ENCODE measurements at places on chromosomes 4 and X.

DNA sequence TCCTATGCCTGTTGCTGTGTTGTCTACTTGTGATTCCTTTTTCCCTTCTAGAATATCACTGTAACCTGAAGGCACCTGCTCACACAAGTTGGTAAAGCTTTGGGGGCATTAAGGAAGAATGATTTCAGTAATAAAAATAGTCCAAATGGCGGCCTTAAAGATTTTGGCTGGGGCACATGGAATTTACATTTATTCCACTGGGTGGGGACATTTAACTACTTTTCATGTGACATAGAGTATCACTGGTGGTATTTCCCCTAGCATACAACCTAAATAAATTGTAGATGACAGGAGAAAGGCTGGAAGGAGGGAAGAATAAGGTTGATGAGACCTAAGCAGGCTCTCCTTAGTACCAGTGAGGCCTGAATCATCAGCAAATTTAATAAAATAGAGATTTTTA, 121.8 kb upstream of the EDA2R start:
- DNase-seq: no peak

GRCh38 chr4:153764601-153765368, 5.0 kb upstream of the RNF175 start:
- no peak for DNase-seq

- DNase-seq: no peak
These were observed 52.7 kb upstream of the FTHL17 start for GRCh38 chrX:31124536-31124935.

DNA sequence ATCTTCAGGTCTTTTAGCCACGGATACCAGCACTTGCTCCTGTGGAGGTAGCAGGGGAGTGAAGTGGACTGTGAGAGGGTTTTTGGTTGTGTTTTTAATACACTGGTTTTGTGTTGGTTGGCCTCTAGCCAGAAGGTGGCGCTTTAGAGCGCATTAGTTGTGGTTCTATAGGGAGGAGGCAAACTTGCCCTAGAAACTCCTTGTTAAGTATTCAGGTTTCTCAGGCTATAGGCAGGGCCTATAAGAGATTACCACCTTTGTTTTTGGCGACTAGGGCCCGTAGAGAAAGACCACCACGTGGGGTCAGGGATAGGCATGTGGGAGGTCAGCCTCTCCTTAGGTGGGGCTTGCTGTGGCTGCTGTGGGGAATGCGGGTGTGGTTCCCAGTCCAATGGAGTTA, 221.6 kb upstream of the SPANXN4 start:
- no peak for DNase-seq

DNA sequence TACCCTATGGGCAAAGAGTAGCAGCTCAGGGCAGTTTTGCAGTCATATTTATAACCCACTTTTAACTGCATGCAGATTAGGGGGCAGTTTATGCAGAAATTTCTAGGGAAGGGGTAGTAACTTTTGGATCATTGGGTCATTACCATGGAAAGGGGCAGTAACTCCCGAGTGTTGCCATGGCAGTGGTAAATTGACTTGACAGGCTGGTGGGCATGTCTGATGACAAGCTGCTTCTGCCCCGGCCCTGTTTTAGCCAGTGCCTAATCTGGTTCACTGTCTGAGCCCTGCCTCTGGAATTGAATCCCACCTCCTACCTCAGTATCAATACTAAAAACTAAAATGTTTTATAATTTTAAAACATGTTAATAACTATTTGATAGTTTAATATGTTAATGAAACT, 362.1 kb upstream of the ATOH1 start:
- no peak for DNase-seq

DNA sequence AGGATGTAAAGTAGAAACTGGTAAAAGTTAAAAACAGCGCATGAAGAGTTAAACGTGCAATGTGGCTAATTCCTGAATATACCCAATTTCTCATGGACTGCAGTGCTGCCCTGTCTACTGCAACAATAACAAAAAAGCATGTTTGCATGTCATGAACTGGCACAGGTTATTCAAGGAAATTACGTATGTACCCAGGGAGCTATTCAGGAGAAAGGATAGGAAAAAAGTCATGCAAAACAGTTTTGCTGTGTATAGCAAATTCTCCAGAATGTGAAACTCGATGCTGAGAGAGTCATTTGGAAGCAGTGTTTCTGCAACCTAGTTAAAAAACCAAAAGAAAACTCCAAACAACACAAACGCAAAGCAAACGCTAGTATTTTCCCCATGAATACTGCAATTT, 381.5 kb upstream of the PRKX start:
- DNase-seq: no peak

DNA sequence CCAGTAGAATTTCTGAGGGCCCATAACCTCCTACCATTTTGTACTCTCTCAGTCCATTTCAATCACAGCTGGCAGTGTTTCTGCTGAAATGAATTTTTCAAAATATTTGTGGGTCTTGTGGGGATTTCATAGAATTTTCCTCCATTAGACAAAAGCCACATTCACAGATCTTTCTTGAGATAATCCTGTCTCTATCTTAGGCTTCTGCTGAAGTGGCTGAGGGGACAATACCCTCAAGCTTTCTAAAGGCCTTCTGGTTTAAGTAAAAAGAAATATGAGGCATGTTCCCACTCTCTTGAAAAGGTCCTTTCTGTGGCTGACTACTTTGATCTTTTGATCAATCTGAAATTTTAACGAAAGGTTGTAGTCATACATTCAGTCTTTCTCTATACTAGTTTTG, 1930.0 kb upstream of the AGA start:
- DNase-seq: no peak

DNA sequence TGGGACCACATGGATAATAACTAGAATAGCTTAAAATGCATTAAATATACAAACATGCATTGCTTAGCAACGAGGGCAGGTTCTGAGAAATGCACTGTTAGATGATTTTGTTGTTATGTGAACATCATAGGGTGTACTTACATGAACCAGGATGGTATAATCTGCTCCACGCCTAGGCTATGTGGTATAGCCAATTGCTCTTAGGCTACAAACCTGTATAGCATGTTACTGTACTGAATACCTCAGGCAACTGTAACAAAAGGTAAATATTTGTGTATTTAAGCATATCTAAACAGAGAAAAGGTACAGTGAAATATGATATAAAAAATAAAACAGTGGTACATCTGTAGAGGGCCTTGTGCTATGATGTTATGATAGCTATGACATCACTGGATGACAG, 169.2 kb upstream of the IL15 start:
- no peak for DNase-seq

GRCh38 chrX:80550722-80551121, 130.5 kb downstream of the TENT5D start:
- DNase-seq: no peak

DNA sequence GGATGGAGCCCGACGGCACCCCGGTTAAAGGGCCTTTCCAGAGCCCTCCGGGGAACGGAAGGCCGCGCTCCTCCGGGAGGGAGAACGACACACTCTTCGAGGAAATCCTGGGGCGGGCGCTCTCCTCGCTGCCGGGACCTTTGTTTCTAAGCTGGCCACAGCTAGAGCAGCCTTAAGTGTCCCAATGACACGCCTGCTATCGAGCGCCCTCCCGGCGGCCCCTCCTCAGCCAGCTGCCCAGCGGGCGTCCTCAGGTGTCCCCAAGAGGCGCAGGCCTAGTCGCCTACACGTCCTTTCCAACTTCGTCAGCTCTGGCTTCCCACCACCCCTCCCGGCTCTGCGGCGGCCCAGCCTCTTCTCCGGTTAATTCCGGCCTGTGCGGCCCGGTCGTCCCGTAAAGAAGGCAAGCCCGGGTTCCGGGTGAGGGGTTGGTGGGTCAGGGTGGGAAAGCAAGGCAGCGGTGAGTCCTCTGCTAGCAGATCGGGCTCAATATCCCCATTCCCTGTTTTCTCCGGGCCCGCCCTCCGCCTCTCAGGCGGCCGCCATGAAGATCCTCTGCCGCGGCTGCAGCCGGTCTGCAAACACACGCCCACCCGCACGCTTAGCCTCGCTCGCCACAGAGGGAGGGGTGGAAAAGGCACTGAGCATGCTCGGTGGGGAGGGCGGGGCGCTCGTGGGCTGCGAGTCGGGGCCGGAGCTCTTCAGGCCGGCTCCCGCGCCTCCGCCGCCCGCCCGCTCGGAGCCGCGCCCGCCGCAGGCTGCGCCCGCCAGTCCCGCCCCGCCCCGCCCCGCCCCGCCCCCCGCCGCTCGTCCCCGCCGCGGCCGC, at the start of gene RAP1GDS1:
Gene RAP1GDS1 (plus strand): TSS at position 806 of the 826 bp plus-strand sequence. CDS start 182 bp downstream, outside the sequence.
- peak; percentile 96 for DNase-seq

DNA sequence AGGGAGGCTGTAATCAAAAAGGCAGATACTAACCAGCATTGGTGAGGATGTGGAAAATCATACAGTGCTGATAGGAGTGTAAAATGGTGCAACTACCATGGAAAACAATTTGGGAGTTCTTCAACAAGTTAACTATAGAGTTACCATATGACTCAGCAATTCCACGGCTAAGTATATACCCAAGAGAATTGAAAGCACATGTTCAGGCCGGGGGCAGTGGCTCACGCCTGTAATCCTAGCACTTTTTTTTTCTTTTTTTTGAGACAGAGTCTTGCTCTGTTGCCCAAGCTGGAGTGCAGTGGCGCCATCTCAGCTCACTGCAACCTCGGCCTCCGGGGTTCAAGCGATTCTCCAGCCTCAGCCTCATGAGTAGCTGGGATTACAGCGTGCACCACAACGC, 15.0 kb upstream of the CD99L2 start:
- no peak for DNase-seq

DNA sequence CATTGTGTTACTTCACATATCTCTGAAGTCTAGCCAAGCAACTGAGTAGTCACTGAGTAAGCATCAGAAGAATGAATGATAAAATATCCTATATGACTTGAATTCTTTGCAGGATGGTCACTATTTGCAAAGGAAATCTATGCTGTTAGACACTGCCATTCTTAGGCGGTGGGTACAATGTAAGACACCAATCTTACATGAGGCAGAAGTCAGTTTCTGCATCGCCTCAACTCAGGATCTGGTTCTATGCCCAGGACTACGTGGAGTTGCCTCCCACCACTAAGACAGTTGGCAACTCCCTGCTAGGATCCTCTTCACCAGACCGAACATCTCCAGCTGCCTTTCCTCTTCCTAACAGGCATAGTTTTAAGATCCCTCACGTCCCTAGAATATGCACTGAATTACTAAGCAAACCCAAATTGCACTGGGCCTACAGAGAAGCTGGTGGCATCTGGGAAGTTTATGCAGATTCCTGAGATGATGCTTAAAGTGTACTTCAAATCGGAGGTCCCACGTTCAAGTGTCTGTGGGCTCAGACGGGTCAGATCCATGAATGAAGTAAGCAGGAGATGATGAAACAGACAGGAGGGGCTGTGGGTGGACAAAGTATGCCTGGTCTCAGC, 45.6 kb downstream of the SEL1L3 start:
- DNase-seq: no peak

DNA sequence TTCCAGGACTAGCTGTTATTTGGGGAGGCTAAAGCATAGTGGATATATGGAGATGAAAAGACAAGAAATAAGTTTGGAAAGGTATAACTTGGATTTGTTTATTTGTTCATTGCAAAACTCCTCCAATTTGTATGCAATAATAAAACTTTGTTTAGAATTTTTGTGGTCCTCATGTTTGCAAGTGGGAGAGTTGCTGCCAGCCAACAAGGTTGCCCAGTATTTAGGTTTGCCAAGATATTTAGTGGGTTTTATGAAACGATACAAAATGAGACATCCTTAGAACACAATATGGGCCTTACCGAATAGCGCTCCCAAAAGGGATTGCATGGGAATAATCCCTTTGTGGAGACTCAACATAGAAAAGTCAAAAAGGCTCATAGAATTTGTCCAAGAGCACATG, 162.1 kb downstream of the INPP4B start:
- no peak for DNase-seq

DNA sequence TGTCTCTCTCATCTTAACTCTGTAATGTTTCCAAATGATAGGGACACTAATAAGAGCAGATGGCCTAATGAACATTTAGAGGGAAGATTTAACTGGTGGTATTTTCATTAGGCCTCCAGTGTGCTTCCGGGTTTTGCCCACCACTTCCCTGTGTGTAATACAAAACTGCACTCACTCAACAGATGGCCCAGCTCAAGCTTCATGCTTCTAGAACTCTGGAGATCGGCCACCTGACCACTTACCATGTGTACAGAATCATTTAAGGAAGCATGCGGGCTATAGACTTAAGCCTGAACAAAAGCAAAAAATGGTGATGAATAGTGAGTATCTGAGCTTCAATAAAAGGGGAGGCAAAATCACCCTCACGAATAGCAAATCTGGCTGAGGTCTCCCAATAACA, 89.3 kb downstream of the SH2D1A start:
- no peak for DNase-seq

- DNase-seq: no peak
These were observed 48.7 kb upstream of the ABCG2 start for GRCh38 chr4:88207171-88207570.

DNA sequence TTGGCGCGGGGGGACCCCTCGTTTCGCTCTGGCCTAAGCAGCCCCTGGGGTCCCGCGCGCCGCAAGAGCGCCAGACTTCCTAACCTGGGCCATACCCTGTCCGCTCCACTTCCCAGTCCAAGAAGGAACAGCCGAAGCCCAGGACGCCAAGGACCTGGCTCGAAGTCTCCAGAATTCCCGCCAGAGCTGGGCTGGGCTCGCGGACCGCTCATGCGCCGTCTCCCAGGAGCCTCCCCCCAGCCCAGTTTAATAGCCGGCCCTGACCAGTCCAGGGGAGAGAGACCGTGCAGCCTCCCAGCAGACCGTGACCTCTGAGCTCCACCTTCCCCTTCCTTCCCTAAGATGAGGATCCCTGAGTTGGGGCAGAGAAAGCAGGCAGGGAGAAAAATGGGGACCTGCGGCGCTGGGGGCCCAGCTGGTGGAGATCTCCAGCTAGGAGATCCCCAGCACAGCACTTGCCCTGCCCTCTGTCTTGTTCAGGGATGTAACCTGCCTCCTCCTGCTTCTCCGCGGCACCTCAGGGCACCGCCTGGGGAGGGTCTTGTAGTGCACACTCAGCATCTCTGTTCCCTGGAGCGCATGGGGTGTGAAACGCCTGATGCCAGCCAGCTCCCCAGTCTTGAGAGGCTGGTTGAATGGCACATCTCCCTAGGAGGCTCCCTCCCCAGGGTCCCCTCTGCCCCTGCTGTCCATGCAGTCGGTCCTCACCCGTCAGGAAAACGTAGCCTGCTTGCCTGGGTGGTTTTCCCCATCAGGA, 1.2 kb upstream of the LETM1 start:
- no peak for DNase-seq

- no peak for DNase-seq
These were observed 112.1 kb downstream of the TTC29 start for GRCh38 chr4:146833530-146833929.

DNA sequence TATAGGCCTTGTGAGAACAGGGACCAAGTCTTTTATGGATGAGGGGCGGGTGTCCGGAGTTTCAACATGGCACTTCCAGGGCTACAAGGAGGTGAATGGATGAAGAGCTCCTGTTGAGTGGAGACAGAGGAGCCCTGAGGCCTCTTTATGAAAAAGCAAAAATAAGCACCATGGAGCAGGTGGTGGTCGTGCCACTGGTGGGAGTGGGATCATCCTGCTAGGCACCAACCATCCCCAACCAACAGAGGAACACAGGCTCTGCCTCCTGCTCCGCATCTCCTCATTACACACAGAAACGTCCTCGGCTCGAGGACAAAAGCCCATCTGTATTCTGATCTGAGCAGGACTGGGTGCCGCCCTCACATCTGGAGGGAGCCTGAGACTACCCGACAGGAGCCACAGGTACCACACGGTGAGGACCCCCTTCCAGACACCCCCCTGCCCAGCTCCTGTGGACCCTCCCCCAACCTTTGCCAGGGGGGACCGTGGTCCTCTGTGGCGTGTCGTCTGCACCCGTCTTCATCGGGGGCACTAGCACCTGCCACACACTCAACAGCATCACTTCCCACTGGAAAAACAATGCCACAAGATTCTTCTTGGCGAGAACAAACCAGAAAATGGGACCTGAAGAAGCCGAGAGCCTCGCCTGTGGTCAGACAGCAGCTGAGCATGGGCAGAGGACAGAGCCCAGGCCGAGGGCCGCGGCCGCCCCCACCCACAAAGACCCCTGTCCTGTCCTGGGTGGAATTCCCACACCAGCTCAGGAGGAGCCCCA, 3.9 kb upstream of the PDE6B start:
- no peak for DNase-seq

All from kidney glomerular epithelial cell (primary cell).